ENCODE measurements at places on chromosomes 3 and 15.

DNA sequence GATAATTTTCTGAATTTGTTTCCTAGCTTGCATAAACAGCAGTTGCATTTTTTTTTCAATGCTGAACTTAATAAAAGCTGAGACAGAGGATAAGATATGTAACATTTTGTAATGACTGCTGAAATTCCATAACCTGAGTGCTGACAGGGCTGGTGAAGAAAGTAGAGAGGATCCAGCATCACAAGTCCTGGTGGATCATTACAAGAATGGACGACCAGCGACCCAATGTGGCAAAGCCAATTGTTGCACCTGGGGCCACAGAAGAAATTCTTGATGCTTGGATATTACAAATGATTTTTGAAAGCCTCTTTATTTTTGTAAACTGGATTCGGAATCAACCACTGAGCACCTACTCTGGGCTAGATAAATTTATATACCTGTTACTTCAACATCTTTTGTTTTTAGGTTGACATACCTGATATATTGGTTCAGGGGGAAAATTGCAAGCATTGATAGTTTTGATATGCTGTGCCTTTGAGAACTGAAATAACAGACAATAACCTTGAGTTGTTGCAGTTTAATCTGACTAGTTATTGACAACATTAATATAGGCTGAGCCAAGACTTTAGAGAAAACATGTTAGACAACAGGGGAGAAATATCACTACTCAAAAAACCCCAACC lies 3.9 kb upstream of the ACTL6A start:
- DNase-seq, result no peak

DNA sequence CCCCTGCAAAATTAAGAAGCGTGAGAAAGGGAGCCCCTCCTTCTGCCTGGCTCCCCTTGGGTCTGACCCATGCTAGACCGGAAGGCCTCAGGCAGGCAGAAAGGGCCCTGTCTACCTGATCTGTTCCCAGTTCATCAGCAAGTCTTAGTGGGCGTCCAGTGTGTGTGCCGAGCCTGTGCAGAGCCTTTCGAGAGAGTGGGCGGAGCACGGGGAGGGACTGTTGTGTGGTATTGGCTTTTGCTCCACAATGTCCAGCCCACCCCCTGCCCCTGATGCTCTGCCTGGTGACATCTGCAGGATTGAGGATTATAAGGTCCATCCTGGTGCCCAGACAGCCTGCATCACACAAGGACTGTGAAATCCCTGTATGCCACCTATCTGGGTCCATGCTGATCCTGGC lies 82.9 kb downstream of the CHDH start:
- DNase-seq, result no peak

DNA sequence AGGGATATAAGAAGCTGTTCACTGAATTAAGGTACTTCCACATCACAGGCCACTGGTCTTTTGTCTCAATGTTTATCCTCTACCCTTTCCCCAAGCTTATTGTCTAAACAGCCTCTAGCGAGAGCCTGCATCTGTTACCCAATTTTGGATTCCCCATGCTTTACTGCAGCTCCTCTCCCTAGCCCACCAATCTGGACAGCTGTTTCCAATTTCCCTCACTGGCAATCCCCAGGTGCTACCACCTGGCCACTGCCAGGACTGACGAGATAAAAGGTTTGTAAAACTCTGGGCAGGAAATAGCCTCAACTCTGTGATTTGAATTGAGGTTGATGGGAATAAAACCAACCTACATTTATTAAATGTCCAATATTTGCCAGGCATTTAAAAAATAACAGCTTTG lies 58.0 kb upstream of the TEX9 start:
- no peak for DNase-seq

DNA sequence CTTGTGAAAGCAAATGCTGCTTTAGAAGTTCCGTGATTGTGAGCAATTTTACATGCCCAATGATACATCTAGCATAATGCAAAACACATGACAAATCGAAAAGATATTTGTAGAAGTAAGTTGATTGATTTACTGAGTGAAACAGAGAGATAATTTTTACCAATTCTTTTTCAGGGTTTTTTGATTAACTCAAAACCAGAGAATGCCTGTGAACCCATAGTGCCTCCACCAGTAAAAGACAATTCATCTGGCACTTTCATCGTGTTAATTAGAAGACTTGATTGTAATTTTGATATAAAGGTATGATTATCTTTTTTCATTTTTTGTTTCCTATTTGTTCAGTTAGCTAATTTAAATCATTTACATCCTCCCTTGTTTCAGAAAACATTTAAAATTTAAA lies 58.8 kb downstream of the RNF13 start:
- no peak for DNase-seq

DNA sequence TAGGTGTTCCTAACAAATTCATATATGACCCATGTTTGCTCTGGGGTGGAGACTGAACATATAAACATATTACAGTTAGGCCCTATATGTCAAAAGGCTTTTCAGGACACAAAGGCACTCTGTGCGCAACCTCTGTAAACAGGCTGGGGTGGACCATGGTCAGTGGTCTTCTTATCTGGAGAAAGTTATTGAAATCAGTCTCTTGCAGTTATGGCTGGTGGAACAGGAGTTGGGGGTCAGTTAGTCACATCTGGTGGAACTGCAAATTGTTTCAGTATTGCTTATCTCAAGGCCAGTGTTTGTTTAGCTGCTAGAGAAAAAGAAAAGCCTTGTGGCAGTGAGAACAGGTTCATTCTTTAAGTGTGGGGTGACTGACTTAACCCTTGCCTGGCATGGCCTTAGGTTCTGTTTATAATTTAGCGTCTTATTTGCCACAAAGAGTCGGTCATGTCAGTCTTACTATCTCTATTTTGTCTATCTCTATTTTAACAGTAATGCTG lies 5.9 kb upstream of the GP9 start:
- no peak for DNase-seq

DNA sequence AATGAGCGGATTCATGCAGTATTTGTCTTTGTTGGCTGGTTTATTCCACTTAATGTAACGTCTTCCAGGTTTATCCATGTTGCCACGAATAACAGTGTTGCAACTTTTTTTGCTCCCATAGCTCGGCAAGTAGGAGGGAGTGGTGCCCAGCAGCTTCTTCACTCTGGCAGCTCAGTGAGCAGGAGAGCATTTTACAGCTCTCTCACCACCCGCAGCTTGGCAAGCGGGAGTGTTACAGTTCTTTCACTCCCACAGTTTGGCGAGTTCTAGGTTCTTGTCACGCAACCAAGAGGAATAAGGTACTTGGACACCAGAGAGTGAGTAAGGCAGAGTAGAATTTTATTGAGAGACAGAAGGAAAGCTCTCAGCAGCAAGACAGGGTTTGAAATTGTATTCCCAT lies 935.2 kb downstream of the TBL1XR1 start:
- DNase-seq, result no peak

DNA sequence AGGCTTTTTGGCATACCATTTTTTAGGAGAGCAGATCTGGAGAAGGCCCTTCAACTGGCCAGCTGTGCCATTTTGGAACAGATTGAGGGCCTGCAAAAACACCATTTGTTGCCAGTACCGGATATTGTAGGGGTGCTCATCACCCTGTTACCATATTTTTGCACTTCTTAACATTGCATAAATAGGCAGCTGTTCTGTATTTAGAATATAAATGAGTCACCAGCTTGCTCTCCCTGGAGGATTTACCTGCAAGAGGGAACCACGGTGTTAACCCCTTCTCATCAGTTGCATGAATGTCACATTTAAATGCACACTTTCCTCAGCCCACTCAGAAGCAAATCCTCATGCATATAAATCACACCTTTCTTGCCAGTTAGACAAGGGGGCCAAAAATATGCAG lies 435.6 kb downstream of the ROBO2 start:
- no peak for DNase-seq

DNA sequence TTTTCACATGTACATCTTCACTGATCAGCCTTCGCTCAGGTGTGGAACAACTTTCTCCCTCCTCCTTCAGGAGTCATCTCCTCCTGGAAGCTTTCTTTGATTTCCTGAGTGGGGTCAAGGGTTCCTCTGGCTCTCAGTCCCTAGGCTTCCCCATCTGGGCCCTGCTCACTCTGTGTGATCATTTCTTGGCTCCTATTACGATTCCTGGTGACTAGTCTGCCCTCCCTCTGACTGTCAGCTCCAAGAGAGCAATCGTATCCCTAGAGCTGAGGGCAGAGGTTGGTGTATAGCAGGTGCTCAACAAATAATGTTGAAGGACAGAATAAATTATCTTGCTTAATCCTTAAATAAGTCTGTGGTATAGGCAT lies 15.3 kb upstream of the PRKCD start:
- DNase-seq, result no peak

DNA sequence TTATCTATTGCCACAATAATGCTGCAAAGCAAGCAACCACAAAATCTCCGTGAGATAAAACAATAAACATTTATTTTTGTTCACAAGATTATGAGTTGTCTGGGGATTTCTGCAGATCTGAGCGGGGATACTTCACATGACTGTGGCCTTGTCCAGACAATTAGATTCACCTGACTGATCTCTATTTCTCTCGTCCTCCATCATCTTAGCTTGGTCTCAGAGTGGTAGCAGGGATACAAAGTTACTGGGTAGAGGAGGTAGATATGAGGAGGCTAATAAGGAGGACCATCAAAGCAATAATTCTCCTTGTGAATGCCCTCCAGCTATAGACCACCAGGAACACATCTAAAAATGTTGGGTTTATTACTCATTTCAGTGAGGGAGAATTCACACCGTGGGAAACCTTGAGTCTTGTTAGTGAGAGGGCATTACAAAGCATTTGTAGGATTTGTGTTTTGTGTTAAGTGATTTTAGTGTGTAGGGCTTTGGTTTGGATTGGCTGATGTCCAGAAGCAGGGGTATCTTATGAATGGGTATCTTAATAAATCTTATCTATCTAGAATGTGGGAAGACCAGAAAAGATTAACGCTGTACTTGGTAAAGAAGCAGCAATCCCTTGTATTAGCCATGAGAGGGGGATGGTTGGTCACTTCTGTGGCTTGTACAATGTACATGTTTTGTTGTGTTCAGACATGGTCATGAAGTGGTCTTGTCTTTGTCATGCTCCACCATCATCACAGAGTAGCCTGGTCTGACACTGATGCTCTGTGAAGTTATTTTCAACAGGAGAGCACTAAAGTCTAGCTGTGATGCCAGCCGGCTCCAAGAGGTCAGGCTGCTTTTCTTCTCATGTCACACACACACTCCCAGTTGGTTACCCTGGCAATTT lies 287.6 kb upstream of the STT3B start:
- no peak for DNase-seq

DNA sequence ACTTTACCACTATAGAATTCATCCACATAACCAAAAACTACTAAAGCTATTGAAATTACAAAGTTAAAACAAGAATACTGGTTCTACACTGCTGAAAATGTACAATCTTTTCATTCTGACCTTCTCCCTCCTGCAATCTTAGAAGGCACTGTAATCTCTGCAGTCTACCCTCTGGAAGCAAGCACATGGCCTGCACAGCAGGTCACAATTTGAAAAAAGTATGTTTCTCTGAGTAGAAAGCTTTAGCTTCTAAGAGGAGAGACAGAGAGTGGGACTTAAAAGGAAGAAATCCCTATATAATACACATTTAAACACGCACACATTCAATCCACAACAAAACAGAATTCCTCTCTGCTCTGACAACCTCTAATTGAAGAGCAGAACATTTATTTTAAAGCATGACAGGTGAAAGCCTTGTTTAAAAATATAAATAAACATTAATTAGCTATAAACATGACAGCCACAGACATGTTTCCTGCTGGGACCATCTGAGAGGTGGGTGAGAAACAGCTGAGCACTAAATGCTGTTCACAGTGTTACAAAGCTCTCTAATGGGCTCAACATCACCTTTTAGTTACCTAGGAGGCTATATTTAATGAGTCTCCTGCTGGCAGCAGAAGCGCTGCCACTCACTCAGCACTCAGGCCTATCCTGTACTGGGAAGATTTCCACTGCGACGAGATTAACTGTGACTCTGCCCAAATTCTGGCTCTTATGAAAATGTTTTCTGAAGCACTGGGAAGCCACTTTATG lies 447.4 kb downstream of the AGBL1 start:
- DNase-seq, result no peak

DNA sequence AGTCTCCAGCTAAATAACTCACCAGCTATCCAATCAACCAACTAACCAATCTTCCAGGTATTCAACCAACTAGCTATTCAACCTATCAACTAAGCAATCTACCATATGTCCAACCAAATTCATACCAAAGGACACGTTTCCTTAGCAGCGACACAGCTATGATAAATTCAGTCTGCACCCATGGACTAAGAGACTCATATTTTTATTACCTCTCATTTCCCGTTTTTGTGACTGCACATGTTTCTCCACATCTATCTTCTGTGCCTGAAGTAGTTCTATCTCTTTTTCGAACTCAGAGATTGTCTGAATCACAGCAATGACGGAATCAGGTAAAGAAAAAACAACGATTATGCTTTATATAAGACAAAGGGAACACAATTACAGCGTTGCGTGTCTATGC lies 34.0 kb upstream of the GNB5 start:
- DNase-seq, result no peak
